RPMI8226 (cell line): ENCODE measurements at places on chromosomes 11 and 22.

- DNase-seq, result no peak
Measured at GRCh38 chr11:76683161-76684095, 12.9 kb upstream of the LRRC32 start.

DNA sequence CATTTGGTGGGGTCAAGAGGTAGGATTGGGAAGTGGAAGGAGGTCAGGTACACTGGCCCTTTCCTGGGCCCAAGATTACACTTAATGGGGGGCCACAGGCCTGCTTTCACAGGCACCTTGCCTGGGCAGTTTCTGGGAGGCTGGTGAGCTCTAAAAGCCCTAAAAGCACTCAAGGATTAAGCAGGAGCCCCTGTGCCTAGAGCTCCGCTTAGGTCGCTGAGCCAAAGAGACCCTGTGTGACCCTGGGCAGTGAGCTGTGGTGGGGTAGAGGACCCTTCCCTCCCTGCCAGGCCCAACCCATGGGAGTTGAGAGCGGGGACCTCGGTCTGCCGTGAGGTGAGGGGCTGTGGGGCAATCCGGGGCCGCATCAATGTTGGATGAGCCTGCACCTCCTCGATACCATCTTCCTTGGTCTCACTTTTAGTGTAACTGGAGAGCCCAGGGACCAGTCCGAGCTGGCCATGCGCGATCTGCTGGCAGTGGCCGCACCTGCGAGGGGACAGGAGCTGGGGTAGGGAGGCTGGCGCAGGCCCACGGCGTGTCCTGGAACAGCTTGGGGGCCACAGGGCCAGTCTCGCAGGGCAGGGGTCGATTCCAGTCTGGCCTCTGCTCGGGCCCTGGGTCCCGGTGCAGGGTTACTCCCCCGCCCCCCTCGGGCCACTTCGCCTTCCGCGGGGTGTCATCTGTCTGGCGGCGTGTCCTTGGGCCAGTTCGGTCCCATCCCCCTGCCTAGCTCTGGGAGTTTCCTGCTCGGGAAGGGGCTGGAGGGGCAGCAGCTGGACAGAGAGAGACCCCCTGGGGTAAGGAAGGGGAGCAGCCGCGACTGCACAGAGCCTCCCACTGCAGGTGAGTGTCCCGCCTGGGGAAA lies 44.3 kb downstream of the EIF3F start:
- DNase-seq, result no peak

DNA sequence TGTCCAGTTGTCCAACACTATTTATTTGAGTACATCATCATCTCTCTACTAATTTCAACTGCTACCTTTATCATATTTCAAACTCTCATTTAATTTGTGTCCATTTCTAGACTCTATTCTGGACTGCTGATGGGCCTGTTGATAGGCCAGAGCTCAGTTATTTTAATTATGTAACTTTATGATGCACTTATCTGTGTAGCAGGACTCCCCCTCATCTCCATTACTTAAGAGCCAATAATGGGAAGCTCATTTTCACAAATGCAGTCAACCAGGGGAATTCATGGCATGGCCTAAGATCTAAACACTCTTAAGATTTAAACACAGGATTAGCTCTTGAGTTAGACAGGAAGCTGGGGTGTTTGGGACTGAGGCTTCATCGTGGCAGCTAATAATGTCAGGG lies 21.4 kb downstream of the KCNQ1OT1 start:
- DNase-seq, result no peak

DNA sequence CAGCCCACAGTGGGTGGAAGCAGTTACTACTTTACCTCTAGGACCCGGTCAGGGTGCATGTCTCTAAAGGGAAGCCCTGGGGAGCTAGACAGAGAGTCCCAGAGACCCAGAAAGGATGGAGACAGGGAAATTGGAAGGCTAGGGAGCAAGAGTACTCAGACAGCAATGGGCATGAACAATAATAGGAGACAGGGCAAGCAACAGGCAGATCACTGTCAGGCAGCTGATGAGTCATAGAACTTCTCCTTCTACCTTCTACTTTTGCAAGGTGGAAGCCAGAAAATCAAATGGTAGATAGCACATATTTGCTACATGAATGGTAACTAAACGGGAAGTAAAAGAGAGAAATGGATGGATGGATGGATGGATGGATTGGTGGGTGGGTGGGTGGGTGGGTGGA lies 19.6 kb downstream of the CD5 start:
- DNase-seq, result no peak

- peak; percentile 45 for DNase-seq
Measured at GRCh38 chr11:14237444-14237961, 121.5 kb downstream of the RRAS2 start.

DNA sequence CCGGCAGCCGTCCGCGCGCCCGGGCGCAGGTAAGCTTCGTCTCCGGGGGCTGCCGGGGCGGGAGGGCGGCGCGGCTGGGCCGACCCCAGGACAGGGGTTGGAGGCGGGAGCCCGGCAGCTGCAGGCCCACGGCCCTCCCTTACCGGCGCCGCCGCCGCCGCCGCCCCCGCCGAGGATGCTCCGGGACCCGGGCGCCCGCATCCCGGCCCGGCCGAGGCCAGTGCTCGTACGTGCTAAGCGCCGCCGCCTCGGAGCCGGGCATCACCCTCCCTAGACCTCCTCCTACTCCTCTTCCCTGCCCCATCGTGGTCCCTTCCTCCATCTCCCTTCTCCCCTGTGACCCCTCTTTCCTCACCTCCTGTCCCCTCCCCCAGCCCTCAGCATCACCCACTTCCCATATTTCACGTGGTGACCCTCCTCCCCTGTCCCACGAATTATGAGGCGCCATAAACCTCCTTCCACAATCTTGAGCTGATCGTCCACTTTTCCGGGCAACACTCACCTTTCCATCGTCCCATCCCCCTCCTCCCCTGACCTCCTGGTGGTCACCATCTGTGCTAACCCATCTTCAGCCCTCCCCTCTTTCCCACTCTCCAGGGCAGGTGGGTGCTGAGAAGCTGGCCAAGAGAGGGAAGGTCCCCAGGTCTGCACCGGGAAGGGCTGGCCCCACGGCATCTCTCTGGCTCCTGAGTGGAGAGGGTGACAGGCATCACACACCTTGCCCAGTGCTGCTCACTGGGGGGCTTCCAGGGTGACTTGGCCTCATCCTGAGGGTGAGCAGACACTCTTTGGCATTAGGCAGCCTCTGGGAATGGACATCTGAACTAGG lies 612 bp downstream of the ASPHD2 start:
- peak; percentile 17 for DNase-seq

DNA sequence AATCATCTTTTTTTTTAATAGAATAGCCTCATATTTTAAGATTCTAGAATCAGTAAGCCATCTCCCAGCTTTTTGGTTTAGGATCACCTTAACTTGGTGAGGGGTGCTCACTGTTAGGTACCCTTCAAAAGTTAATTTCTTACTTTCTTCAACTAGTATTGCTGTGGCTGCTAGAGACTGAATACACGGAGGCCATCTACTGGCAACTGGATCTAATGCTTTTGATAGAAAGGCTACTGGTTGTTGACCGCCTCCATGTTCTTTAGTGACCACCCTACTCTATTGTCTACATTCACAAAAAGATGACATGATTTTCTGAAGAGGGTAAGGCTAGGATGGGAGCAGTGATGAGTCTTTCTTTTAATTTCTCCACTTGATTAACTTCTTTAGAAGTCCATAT lies 16.7 kb upstream of the ALDH3B2 start:
- DNase-seq, result no peak

DNA sequence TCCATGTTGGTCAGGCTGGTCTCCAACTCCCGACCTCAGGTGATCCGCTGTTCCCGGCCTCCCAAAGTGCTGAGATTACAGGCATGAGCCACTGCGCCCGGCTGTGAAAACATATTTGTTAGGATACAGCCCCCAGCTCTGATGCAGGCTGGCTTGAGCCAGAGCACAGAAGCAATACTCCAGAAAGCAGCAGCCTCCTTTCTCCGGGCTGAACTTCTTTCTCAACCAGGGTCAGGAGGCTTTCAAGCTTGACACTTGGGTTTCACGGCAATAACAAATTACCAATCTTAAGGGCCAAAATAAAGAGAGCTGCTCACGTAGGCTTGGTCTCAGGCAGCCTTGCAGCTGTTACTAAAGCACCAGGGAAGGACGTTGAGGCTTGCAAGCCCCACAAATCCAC lies 10.8 kb upstream of the CECR2 start:
- no peak for DNase-seq

- DNase-seq, result no peak
Measured at GRCh38 chr11:113410414-113411135, 23.0 kb downstream of the ANKK1 start.

GRCh38 chr11:44618561-44619425 lies 53.3 kb downstream of the CD82 start:
- no peak for DNase-seq
